ENCODE measurements at places on chromosomes 11 and 22. TPM values are rescaled to one million over a fixed set of nuclear protein-coding genes. Genes with fewer than 3 reads are reported as not detected.

ZNF70 gene
- 11.4 TPM for total RNA-seq

OR52E6 gene
- total RNA-seq, result not detected

NXPE1 gene
- not detected for total RNA-seq

OR5B21 gene
- not detected for total RNA-seq

KIRREL3 gene
- 9.6 TPM for total RNA-seq

CAPN5 gene
- 13.4 TPM for total RNA-seq

TCN1 gene
- total RNA-seq, result 11.8 TPM

H19 gene
- 3,111 TPM for total RNA-seq

LUZP2 gene
- total RNA-seq, result 24.1 TPM

IPO7 gene
- total RNA-seq, result 177 TPM

IFITM5 gene
- not detected for total RNA-seq

SMIM35 gene
- total RNA-seq, result 0.11 TPM

SCO2 gene
- total RNA-seq, result not detected

ZBED5 gene
- total RNA-seq, result 89.7 TPM

ART1 gene
- total RNA-seq, result not detected

GLB1L2 gene
- 8.7 TPM for total RNA-seq

PDE3B gene
- total RNA-seq, result 21.8 TPM

TREH gene
- not detected for total RNA-seq

ADAMTS8 gene
- 6.5 TPM for total RNA-seq

PSMA1 gene
- 96.6 TPM for total RNA-seq

POU2AF1 gene
- total RNA-seq, result not detected

C11orf86 gene
- total RNA-seq, result not detected

TEX54 gene
- total RNA-seq, result not detected

CBLIF gene
- total RNA-seq, result not detected

CTSF gene
- 83.2 TPM for total RNA-seq

RASL10A gene
- 2.9 TPM for total RNA-seq

MYO7A gene
- total RNA-seq, result 51.1 TPM

MS4A4E gene
- total RNA-seq, result 0.49 TPM

TMEM191B gene
- not detected for total RNA-seq

RFPL3 gene
- not detected for total RNA-seq

CEP164 gene
- 53.5 TPM for total RNA-seq

TMEM135 gene
- total RNA-seq, result 41.7 TPM

TSKU gene
- total RNA-seq, result 31.2 TPM

REXO2 gene
- 57.8 TPM for total RNA-seq

SCGB1C1 gene
- not detected for total RNA-seq

BACE1-AS gene
- total RNA-seq, result 9.7 TPM

SYNGR1 gene
- 82.6 TPM for total RNA-seq

PGA3 gene
- not detected for total RNA-seq

NAALADL1 gene
- total RNA-seq, result 22.0 TPM

OR5A1 gene
- not detected for total RNA-seq

PNPLA5 gene
- total RNA-seq, result 0.16 TPM

B4GALNT4 gene
- total RNA-seq, result 71.6 TPM

SCT gene
- total RNA-seq, result not detected

P2RY6 gene
- 0.44 TPM for total RNA-seq

MAPK8IP2 gene
- total RNA-seq, result 22.7 TPM

KCNJ5 gene
- 4.3 TPM for total RNA-seq

ZNF214 gene
- total RNA-seq, result 18.0 TPM

AP2A2 gene
- total RNA-seq, result 55.5 TPM

MOGAT2 gene
- not detected for total RNA-seq

UPB1 gene
- 2.5 TPM for total RNA-seq

CELSR1 gene
- total RNA-seq, result 12.3 TPM
